Stimulated activated CD8-positive, alpha-beta memory T cell treated with anti-CD3 and anti-CD28 coated beads, Interleukin-7, amount 100 ng/mL, for 24 hours (primary cell): ENCODE measurements at places on chromosomes 7 and 10.

DNA sequence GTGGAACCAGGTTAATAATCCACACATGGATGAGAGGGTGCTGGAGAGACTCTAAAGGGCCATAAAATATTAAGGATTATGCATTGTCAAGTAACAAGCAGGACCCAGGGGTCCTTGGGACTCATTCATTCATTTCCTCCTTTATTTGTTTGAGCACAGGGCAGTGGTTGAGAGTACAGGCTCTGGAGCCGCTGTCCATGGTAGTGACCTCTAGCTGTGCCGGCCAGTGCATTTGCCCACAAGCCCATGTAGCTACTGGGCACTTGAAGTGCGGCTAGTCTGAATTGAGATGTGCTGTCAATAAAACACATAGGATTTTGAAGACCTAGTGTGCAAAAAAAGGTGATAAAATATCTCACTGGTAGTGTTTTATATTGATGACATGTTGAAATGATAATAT, 137.6 kb downstream of the C10orf105 start:
- DNase-seq: no peak

DNA sequence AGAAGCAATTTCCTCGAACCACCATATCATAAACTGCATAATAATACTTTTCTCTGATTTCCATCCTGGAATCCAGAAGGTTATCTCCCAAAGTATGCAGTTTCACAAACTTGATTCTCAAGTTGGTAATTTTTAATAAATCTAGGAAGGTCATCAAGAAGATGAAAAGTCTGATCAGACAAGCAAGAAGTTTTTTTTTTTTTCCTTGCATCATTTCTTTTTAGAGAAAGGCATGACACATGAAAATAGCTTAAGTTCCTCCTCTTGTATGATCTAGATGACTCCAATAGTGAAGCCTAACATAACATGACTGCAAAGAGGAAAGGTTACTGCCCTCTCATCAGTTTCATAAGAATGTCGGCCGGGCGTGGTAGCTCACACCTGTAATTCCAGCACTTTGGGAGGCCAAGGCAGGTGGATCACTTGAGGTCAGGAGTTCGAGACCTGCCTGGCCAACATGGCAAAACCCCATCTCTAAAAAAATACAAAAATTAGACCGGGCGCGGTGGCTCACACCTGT, 22.2 kb downstream of the LAMB1 start:
- DNase-seq: no peak

- no peak for DNase-seq
Measured at GRCh38 chr10:78299851-78300468, 266.3 kb downstream of the RPS24 start.

DNA sequence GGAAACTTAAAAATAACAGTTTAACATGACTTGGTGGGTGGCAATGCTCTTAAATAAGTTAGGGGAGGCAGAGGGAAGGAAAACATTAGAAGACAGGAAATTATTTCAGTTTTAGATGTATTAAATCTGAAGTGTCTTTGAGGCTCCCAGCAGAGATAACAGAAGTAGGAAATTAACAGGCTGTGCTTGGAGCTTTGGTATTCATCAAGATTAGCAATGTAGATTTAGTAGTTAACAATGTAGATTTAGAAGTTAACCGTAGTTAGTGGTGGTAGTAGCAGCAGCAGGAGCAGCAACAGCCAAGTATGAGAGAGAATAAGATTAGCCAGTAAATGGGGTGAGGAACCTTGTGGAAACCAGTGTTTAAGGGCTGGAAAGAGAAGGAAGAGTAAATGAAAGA, 48.7 kb upstream of the UBN2 start:
- no peak for DNase-seq

DNA sequence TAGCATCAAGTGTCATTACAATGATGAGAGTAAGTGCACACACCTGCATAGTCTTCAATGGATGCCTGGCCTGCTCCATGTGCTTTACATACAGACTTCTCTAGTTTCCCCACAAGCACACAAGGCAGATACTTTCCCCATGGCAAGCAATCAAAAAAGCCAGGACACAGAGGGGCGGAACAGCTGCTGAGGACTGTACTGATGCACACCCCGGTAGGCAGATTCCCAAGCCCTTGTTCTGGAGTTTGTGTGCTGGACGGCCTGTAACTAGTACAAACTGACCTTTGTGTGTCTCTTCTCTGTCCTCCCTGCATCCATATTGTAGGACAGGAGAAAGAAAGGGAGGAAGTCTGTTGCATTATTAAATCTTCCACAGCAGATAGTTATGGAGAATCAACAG, 25.8 kb downstream of the UBE2D4 start:
- DNase-seq: no peak

GRCh38 chr10:44036425-44036824, 348.5 kb downstream of the CXCL12 start:
- no peak for DNase-seq
